ENCODE measurements at places on chromosomes 11 and 22. TPM values are rescaled to one million over a fixed set of nuclear protein-coding genes. Genes with fewer than 3 reads are reported as not detected.

The CBLIF gene
- not detected for total RNA-seq

The SUSD2 gene
- 2.6 TPM for total RNA-seq

GRCh38 chr11:110712659-110713448, 617 bp upstream of the ARHGAP20 start:
- no peak for DNase-seq

GRCh38 chr11:40405614-40406013, 1053.8 kb downstream of the LRRC4C start:
- DNase-seq: no peak

The DBX1 gene
- not detected for total RNA-seq

- DNase-seq: no peak
Observed at GRCh38 chr22:45224988-45225731, 15.5 kb downstream of the KIAA0930 start.

- no peak for DNase-seq
Observed at GRCh38 chr11:111422494-111423249, 43.6 kb upstream of the POU2AF1 start.

The HTR3A gene
- total RNA-seq: not detected

The C11orf52 gene
- total RNA-seq: not detected

The CHRM1 gene
- total RNA-seq: not detected

DNA sequence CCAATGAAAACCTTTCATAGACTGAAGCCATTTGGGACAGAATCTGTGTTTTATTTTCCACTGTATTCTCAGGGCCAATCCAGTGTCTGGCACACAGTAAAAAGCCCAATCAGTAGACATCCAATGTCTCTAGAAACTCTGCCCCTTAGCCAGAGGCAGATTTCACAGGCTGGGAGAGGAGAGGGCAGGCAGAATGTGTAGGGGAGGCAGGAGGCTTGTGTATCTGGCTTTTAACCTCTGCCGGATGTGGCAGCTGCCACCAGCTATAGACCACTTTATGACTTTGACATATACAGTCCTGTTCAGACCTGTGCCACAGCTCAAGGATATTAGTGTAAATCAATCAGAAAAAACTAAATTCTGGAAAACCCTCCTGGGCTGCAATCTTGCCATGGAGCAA, 4.4 kb downstream of the EXPH5 start:
- DNase-seq: no peak

DNA sequence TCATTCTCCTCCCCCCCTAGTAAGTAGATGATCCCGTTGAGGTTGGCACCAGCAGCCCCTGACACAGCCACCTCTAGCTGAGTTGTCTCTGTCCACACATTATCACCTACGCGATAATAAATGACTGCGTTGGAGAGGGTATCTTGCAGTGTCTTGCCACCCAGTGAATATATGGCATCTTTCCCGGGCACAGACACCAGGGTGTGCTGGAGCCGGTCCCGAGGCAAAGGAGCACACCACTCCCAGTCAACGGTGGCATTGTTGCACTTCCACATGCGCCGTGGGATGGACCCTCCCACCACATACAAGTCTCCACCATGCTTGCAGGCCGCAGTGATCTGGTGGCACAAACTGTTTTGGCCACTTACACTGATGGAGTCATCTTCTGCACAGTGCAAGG, 5.4 kb downstream of the KBTBD4 start:
- no peak for DNase-seq

GRCh38 chr11:20004866-20005265, 155.4 kb downstream of the DBX1 start:
- DNase-seq: no peak

The CENPM gene
- total RNA-seq: 54.8 TPM

DNA sequence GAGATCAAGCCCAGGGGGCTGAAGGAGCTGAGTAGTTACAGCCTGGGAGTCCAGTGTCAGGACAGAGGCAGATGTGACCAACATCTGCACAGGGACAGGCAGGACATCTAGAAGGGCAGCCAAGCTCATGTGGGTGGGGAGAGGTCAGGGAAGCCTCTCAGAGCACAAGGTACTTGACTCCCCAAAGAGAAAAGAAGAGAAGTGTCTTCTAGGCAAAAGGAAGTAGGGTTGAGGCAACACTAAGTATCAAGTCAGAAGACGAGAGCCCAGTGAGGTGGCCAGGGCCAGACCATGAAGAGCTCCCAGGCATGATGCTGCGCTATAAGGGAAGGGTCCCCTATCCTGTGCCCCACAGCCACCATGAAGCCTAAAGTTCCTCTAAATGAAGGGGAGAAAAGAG, 21.5 kb downstream of the RPL27A start:
- DNase-seq: no peak

The PLA2G6 gene
- total RNA-seq: 10.1 TPM

The TPBGL gene
- total RNA-seq: not detected

The RASD2 gene
- total RNA-seq: 0.59 TPM

DNA sequence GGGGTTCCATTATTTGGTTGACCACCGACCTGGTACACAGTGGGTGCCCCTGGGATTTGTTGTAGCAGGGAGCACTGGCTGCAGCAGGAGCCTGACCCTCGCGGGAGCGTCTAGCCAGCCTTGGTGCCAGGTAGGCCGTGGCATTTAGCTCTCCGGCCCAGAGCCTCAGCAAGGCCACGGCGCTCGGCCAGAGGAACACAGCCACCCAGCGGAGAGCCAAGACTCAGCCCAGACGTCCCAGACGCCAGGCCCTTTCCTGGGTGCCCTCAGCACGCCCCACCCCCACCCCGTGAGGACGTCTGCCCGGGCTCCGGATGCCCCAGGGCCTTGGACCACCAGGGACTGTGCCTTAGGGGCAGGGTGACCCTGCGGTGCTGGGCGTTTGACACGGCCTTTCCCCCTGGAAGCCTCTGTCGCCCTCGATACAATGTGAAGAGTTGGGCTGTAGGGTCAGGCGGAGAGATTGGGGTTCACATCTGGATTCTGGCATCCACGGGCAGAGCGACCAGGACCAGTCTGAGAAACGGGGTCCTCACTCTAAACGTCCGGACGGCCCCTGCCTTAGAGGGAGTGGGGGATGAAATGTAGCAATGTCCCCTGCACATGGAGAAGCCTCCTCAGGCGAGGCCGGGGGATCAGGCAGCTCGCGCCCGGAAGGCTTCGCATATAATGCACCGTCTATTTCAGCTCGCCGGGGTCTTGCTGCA, 99.2 kb upstream of the FGF3 start:
- DNase-seq: no peak

The RASL10A gene
- total RNA-seq: not detected

GRCh38 chr11:130633466-130633865, 185.0 kb downstream of the ADAMTS15 start:
- no peak for DNase-seq

The RPLP2 gene
- 585 TPM for total RNA-seq

The CHADL gene
- total RNA-seq: not detected

The POU2AF1 gene
- total RNA-seq: not detected

GRCh38 chr11:46389450-46390330, 1.9 kb downstream of the CHRM4 start:
- no peak for DNase-seq

DNA sequence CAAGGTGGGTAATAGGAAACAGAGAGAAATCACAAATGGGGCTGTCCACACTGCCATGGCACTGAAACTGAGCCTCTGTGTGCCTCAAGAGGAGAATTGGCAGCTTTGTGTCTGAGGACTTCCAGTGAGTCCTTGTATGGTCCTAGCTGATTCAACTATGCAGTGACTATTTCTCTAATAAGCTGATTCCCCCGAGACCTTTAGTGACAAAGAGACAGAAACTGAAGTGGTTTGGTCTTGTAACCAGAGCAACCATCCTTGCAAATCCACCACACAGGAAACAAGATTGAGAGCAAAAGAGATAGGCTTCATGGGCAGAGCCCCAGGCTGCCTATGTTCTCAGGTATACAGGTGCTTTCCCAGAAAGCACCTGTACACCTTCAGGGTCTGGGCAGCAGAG, 1038.5 kb downstream of the NTM start:
- DNase-seq: no peak

- peak; percentile 90 for DNase-seq
Observed at GRCh38 chr11:69300120-69301060, 6.4 kb downstream of the MYEOV start.

The FGF3 gene
- total RNA-seq: not detected
